ENCODE measurements at places on chromosomes 4 and X.

DNA sequence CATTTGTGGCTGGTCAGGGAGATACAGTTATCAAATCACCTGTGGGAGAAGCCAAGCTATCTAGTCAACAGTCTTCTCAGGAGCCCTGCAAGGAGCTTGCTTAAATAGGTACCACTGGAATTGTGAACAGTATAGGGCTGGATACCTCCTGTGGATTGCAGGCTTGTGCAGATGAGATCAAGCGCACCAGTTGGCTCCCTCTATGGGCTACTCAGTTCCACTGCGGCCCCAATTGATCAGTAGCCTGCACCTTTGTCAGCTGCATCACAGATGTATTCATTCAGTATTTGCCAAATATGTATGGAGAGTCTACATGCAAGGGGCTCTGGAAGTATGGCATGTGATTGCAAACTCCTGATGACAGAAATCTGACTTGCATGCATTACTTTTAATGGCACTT lies 28.6 kb downstream of the TEX13A start:
- DNase-seq, result no peak

- no peak for DNase-seq
Observed at GRCh38 chr4:21948347-21949072, at the start of gene KCNIP4. Gene KCNIP4 (minus strand): TSS chr4:21948772.

GRCh38 chrX:13897566-13897965 lies 80.7 kb upstream of the GPM6B start:
- peak; percentile 12 for DNase-seq

DNA sequence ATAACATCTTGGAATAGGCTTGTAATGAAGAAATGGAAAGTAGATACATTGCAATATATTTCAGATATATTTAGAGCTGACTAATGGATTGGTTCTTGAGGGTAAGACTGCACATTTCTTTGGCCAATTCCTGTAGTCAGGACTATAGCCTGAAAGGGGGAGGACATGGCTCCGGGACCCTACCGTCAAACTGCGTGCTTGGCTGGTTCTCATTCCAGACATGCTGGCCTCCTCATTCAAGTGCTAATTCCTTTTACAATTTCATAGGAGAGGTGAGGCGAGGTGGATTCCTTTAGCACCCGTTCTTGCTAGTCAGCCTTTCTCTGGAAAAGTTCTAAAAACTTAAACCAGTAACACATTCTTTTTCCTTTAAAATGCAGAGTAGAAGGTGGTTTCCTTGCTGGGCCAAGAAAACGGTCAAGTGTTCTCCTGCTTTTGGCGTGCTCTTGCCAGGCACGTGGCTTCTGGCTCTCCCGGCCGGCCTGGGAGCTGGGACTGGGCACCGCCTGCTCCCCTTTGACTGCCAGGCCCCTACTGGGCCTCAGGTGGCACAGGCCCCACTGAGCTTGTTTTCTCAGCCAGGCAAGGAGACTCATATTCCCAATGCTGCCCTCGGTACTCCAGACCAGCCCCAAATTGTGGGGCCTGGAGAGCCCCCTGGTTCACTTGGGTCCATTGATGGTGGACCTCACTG lies 167.2 kb downstream of the STK32B start:
- DNase-seq, result no peak

DNA sequence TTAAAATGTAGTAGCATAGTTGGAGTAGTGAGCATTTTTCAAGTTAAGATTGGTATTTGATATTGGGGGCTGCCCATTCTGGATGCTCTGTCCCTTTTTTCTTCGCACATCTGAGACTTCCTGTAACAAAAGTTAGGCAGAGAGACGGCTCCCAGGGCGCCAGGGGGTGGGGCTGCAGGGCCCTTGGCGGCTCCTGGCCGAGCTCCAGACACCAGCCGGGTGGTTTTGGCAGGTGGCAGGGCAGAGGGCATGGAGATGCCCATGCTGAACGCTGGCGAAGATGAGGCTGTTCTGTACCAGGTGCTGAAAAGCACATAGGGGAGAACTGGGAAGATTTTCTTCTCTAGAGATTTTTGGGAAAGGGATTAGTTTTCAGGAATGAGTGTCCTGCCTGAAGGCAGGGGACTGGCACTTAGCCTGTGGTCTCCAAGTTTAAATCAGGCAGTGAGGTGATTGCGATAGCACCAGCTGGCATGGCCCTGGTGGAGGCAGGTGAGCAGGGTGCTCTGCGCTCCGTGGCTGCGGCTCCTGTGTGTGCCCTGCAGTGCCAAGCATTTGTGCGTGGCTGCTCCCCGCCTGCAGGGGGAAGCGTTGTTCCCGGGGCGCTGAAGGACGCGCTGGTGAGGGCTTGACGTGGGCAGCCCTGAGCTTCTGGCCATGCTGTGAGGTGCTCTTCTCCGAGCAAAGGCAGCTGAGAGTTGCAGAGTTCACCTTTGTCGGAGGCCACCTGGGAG lies 23.6 kb upstream of the HGFAC start:
- no peak for DNase-seq

Data from NCI-H446 treated with DMSO at 0.1 percent for 48 hours (cell line).